ENCODE measurements at places on chromosomes 3 and 15.

- peak; percentile 56 for DNase-seq
Observed at GRCh38 chr3:32780735-32781210, 37.0 kb upstream of the TRIM71 start.

DNA sequence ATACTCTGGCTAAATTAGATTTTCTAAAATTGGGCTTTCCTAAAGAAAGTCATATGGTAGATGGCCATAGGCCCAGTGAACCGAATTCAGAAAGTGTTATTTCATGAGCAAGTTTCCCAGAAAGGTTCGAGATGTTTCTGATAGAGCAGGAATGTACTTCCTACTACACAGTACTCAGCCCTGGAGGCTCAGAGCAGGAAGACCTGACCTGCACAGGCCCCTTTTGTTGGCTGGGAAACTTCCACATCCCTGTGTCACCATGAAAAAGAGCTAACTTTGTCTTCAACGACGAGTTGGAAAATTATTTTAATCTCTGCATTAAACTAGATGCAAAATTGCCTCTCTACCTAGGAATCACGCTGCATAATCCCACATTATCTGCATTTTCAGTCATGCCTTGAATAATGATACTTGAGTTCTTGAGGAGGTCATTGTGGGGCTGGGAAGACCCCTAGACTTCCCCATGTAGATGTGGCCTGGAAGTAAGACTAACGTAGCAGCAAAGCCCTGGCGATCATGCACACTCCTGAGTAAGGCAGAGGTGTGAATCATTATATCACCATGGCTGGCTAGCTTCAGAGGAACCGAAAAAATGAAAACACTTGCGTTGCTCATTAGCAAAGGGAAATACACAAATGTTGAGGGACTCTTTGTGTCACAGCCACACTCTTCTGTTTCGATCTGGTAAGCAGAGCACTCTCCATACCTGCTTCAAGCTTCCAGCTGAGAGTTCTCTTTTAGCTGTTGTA is 47.1 kb downstream of the CMTM7 start:
- no peak for DNase-seq

- peak; percentile 14 for DNase-seq
Observed at GRCh38 chr15:27059610-27060202, 88.7 kb downstream of the GABRG3 start.

- no peak for DNase-seq
Observed at GRCh38 chr3:108820586-108820985, 2.0 kb upstream of the TRAT1 start.

DNA sequence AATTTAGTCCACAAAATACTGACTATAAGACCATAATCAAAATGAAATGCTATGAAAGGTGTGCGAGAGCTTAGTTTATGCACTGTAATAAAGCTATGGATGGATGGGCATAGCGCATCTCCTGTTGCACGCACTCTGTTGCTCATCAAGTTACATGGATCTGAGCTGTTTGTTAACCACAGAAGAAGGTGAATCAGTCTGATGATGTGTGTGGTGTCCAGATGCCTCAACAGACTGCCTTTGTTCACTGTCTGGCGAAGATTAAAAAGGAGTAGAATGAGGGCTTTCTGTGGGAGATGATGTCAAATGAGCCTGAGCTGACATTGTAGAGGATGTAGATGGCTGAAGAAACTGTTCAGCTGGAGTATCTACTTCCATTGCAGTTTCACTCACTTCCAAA is 36.1 kb downstream of the NSMCE3 start:
- peak; percentile 45 for DNase-seq

DNA sequence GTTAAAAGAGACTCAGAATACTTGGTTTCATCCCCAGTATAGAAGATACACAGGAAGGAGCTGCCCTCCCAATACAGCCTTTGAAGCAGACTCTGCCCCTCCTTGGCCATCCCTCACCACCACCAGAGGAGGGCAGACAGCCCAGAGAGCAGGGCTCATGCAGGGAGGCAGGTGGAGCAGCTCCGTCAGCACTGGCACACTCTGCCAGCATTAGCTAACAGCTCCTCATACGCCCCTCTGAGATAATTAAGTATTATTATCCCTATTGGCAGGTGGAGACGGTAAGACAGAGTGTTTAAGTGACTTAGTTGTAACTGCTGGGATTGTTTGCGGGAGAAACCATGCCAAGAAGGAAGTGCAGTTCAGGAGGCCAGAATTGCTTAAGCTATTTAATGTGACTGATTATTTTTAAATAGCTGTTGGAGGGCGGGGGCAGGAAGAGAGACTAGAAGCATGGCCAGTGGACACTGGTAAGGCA is 434.0 kb downstream of the EPHB1 start:
- no peak for DNase-seq
